ENCODE measurements at places on chromosomes 1 and 21.

DNA sequence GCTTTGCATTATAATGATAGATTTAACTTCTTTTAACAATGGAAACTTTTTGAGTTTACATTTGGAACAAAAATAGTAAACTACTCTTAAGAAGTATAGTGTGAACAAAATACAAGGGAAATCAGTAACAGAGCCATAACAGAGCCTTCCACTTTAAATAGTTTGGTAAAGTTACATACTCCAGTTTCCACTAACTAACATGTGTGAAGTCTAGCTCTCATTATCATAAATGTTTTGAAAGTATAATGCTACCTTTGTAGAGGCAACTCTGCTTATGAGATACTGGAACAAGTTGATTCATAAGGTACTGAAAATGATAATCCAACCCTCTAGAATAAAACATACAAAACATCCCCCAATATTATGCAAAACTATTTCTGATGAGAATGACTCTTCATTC is 1155.1 kb upstream of the ADGRL2 start:
- DNase-seq: no peak

DNA sequence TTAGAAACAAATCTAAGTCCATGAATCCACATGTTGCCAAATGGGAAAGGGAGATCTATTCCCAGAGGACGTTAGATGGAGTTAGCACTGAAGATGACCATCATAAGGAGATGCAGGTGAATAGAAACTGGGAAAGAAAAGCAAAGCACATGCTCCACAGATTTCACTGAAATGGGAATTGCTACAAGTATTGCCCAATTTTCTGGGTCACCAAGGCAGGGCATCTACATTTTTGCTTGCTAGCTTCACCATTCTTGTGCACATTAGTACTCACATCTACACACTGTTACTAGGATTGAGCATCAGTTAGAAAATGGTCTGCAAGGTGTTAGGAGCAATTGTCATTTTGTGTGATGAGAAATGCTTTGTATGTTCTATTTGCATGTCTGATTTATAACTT is 99.1 kb downstream of the JAK1 start:
- no peak for DNase-seq

DNA sequence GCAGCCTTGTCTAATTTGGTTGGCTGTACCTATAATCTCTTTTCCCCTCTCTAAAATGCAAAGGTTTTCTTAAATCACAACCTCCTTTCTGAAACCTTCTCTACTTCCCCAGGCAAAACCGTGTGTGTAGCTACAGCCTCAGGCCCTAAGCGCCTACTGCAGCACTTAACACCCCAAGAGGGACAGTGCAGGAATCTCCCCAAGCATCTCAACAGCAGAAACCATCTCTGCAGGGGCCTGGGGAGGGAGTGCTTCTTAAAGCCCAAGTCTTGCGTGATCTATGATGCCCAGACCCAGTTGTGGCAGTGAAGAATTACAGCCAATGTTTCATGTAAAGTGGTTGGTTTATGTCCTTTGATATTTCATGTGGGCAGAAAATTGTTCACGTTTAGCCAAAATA is 159.3 kb downstream of the DSCAM start:
- no peak for DNase-seq

DNA sequence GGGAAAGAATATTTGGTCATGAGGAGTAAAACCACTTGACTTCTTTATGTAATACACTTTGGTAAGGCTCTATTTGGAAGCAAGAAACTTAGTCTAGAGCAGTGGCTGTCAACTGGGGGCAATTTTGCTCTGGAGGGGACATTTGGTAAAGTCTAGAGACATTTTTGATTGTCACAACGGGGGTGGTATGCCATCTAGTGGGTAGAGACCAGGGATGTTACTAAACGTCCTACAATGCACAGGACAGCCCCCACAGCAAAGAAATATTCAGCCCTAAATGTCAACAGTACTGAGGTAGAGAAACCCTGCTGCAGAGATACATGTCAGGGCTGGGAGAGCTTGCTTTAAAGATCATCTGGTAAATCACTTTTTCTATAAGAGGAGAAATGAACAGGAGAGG is 13.5 kb downstream of the FUCA1 start:
- DNase-seq: no peak

DNA sequence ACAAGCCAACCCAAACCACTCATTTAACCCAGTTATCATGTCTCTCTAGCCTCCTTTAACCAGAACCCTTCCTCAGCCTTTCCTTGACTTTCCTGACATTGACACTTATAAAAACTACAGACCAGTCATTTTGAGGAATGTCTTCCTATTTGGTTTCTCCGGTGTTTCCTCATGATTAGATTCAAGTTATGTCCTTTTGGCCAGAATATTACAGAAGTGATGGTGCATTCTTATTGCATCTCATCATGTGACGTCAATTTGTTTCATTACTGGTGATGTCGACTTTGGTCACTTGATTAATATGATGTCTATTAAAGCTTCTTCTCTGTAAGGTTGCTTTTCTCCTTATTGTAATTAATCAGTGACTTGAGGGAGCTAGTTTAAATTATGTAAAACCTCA is 6.1 kb upstream of the RCSD1 start:
- no peak for DNase-seq

- no peak for DNase-seq
Observed at GRCh38 chr21:30463713-30464112, 16.5 kb downstream of the KRTAP19-1 start.

DNA sequence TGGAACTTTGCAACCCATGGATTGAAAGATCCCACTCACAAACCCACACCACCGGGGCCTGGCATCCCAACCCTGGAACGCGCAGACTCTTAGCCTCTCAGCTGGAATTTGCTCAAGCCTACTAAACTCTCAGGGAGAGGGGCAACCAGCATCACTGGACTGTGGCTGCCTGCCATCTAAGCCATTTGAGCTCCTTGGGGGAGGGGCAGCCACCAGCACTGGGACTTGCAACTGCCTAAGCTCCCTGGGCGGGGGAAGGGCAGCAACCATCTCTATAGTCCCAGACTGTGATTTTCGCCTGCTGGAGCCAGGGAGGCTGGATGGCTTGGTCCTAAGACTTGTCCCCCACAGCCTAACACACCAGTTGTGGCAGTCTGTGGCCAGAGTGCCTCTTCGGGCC is 122.3 kb downstream of the SNX7 start:
- no peak for DNase-seq

GRCh38 chr1:97726386-97726785 is 194.4 kb downstream of the DPYD start:
- no peak for DNase-seq

- no peak for DNase-seq
Observed at GRCh38 chr1:230752407-230752806, 5.2 kb downstream of the CAPN9 start.

GRCh38 chr1:31421371-31422040 is 8.5 kb downstream of the SERINC2 start:
- DNase-seq: no peak

DNA sequence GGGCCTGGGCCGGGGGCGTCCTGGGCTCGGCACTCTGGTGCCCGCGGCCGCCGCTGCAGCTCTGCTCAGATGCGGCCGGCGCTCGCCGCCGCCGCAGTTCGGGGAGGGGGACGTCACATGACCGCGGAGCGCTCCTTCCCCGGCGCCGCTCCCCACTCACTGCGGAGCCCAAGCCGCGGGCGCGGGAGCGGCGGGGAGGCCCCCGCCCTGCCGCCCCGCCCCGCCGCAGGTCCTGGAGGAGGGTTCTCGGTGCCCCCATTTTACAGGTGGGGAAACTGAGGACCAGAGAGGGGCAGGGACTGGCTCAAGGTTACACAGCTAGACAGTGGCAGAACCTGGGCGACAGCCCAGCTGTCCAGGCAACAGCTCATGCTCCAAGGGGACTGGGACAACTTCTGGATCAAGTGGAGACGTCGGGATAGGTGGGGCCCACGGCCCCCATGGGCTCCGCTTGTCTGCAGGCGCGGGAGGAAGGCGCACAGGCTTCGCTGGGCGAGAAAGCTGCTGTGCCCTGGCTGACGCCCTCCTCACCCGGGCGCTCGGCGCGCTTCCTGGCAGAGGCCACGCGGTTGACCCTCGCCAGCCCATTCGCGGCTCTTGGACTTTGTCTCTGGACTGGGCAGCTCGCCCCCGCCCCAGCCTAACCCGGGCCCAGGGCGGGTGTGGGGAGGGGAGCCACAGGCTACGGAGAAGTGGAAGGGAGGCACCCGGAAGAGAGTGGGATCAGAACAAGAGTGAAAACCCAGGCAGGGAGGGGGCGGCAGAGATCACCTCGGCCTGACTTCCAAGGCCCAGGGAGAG is at the start of gene RAP1GAP:
Gene RAP1GAP, minus strand, starts transcription at position 100 of the 801 bp plus-strand sequence. CDS start 49,325 bp downstream, outside the sequence.
- no peak for DNase-seq

GRCh38 chr1:202247837-202248795 is 54.5 kb downstream of the LGR6 start:
- no peak for DNase-seq

GRCh38 chr1:210981490-210981889 is 152.5 kb downstream of the KCNH1 start:
- DNase-seq: no peak

- no peak for DNase-seq
Observed at GRCh38 chr1:26727476-26727875, 31.7 kb downstream of the ARID1A start.

- DNase-seq: no peak
Observed at GRCh38 chr21:41678016-41678923, 88.6 kb downstream of the RIPK4 start.

GRCh38 chr1:168050880-168051279 is 85.8 kb downstream of the GPR161 start:
- no peak for DNase-seq

DNA sequence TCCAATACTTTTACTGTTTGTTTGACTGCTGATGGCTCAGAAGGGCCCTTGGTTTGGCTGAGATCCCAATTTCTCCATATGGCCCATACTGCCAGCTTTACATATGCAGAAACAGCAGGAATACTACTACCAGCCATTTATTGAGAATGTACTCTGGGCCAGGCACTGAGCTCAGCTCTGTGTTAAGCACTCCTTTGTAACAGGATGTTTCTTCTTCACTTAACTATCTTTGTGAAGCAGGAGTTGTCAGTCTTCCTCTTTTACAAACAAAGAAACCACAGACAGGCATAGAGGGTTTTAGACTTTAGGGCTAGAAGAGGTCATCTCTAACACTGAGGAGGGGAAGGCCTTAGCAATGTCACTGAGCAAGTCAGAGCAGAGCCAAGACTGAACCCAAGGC is 8.3 kb downstream of the HMGCL start:
- no peak for DNase-seq

- no peak for DNase-seq
Observed at GRCh38 chr1:54310439-54311328, 95.5 kb downstream of the SSBP3 start.

- DNase-seq: no peak
Observed at GRCh38 chr21:17590430-17590829, 22.3 kb downstream of the BTG3 start.

DNA sequence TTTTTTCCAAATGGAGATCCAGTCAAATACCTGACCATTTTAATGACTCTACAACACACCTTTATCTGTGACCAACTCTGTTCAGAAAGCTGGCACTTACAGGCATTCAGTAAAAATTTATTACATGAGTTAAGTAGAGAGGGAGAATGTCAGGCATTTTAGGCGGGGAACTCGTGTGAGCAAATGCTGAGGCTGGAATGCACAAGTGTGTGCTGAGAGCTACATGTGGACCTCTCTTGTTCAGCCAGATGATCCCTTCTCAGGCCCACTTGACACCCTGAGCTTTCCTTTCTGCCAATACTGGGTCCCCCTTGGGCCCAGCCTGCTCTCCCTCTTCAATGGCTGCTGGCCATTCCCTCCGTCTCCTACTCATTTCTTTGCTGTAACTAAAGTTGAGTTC is 11.7 kb downstream of the PPIH start:
- no peak for DNase-seq

DNA sequence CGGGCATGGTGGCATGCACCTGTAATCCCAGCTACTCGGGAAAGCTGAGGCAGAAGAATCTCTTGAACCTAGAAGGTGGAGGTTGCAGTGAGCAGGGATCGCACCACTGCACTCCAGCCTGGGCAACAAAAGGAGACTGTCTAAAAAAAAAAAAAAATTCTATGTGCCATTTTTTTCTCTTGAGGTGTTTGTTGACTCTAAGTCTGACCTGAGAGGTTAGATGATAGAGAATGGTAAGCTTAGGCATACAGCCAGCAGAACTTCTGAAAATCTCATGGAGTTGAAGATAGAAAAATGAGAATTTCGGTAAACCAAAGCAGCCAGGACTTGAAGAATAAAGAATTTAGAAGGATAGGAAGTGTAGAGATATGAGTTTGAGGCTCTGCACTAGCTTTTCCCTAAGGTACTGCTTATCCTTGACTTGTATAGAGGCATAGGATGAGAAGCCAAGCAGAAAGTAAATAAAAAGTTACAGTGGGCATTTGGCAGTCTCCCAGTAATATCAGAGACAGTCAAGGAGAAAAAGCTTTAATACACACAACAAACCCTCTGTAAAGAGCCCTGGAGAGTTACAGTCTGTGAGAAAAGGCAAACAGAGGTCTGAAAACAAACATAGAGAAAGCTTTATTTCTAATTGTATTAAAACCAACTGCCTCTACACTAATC is 24.3 kb downstream of the F13B start:
- no peak for DNase-seq

- no peak for DNase-seq
Observed at GRCh38 chr1:2014741-2015735, 4.1 kb upstream of the GABRD start.

DNA sequence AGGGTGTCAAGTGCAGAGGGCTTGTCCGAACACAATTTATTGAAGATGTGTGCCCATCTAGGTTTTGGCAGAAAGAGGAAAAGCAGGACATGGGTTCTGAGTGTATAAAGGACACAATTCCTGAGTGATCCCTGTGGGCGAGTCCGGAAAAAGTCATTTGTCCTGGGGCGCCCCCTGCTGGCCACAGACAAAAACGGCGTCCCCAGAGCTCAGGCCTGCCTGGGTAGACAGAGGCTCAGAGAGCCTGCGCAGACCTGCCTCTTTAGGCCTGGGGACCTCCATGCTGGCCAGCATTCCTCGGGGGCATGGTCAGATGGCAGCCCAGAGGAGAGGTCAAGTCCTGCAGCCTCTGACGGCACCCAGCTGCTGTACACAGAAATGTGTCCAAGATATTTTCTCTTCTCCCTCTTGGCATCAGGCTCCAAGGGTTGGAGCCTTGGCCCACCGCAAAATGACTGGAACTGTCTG is 65.5 kb upstream of the LRP8 start:
- DNase-seq: peak; percentile 57

DNA sequence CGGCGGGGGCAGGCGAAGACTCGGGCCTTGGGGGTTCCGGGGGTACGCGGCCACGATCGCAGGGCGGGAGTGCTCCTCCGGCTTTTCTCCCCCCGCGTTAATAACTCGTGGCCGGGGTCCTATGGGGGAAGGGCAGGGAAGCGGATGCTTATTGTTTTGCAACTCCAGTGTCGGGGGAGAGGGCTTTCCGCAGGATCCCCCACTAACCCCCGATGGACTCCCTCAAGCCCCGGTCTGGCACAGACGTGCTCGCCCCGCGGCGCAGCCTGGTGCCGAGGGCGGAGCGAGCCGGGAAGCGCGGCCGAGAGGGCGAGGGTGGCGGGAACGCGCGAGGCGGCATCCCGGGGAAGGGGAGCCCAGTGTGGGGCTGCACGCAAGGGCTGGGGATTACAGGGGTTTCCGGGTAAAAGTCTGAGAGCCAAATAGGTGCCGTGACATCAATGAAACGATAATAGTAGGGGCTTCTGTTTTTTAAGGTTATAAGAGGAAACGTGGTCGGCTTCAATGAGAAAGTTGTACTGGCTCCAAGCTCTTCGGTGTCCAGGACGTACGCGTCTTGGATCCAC is 772 bp downstream of the UCK2 start:
- DNase-seq: peak; percentile 22

GRCh38 chr1:89950703-89951102 is 44.2 kb upstream of the ZNF326 start:
- DNase-seq: no peak
